ENCODE measurements at places on chromosomes 12 and 14. TPM values are rescaled to one million over a fixed set of nuclear protein-coding genes. Genes with fewer than 3 reads are reported as not detected.

PZP gene
- not detected for total RNA-seq

KLHDC1 gene
- total RNA-seq: 1.9 TPM

PMCH gene
- total RNA-seq: not detected

JAG2 gene
- 0.80 TPM for total RNA-seq

DDN gene
- total RNA-seq: 0.06 TPM

TAS2R20 gene
- total RNA-seq: 0.75 TPM

PIK3C2G gene
- total RNA-seq: not detected

NOVA1 gene
- 1.3 TPM for total RNA-seq

RAD9B gene
- 1.0 TPM for total RNA-seq

GRIP1 gene
- total RNA-seq: not detected

CPNE6 gene
- total RNA-seq: not detected

PLA2G1B gene
- not detected for total RNA-seq

TARBP2 gene
- total RNA-seq: 49.6 TPM

GYS2 gene
- not detected for total RNA-seq

ANO2 gene
- under 0.01 TPM for total RNA-seq

PHETA1 gene
- total RNA-seq: 19.7 TPM

PLBD1 gene
- 0.06 TPM for total RNA-seq

OLR1 gene
- not detected for total RNA-seq

TDRD9 gene
- 3.3 TPM for total RNA-seq

IPO8 gene
- total RNA-seq: 24.4 TPM

EPS8 gene
- total RNA-seq: 162 TPM

RPGRIP1 gene
- not detected for total RNA-seq

All from LHCN-M2 (cell line).